Tibial nerve (tissue), 4 donors: ENCODE measurements at places on chromosomes 12 and 14. TPM values are rescaled to one million over a fixed set of nuclear protein-coding genes. Genes with fewer than 3 reads are reported as not detected.
A peak's percentile ranks its signal among the peaks of the same experiment; 100 is the strongest.

PLEKHD1 gene
- not detected for total RNA-seq

FBXO33 gene
- 18.4 TPM for total RNA-seq

FBXL14 gene
- total RNA-seq = 14.7 TPM

- peak overlapping the region; percentile 75 for H3K4me3 ChIP-seq
- H3K27me3 ChIP-seq = no peaks in the 10 kb centered on the region
- no peaks in the 10 kb centered on the region for H3K36me3 ChIP-seq
- DNase-seq = peak; percentile 67
- H3K4me1 ChIP-seq = peaks cover 30% of the 10 kb centered on the region
Measured at GRCh38 chr14:55129428-55130195, 560 bp downstream of the LGALS3 start.

- no peaks in the 10 kb centered on the region for H3K36me3 ChIP-seq
- DNase-seq = no peak
- H3K27ac ChIP-seq = no peak overlapping the region
- H3K4me1 ChIP-seq = no peaks in the 10 kb centered on the region
- H3K27me3 ChIP-seq = no peaks in the 10 kb centered on the region
Measured at GRCh38 chr14:28666961-28667360, 99.6 kb upstream of the FOXG1 start.

DNA sequence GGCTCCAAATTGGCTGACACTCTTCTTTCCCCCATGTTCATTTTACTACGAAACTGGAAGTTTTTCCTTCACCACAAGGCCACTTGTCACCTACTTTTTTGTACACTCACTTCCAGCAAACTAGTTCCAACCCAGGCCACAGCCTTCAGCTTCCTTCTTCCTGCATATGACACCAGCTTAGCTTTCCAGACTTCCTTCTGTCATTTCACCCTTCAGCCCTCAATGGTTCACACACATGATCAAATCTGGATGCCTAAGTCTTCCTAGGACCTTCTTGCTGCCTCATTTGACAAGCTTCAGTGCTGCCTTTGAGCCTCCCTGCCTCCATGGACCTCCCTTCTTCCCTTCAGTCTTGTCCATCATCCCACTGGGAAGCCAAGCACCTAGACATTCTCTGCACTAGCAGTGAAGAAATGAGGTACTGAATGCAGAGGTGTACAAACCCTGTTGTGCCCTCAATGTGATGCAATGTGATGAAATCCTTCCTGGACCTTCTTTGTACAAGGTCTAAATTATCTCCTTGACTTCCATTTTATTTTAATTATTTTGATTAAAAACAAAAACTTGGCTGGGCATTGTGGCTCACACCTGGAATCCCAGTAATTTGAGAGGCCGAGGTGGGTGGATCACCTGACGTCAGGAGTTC is 4.3 kb upstream of the REC8 start:
- H3K27ac ChIP-seq = no peak overlapping the region
- H3K27me3 ChIP-seq = no peaks in the 10 kb centered on the region
- no peaks in the 10 kb centered on the region for H3K4me1 ChIP-seq
- no peak for DNase-seq
- no peak overlapping the region for H3K4me3 ChIP-seq

DNA sequence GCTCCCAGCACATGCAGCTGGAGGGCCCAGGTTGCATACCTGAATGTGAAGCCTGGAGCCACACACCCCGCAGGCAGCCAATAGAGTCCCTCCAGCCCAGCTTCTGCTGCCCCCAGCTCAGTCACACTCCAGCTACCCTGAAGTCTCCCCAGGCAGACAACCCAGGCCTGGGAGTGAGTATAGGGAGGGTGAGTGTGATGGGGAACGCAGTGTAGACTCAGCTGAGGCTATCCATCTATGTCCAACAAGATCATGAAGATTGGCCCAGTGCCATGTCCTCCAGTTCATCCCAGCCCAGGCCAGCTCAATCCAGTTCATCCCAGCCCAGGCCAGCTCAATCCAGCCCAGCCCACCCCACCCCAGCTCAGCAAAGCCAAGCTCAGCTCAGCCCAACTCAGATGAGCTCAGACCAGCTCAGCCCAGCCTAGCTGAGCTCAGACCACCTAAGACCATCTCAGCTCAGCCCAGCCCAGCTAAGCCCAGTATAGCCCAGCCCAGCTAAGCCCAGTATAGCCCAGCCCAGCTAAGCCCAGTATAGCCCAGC is 330.4 kb downstream of the TMEM121 start:
- no peaks in the 10 kb centered on the region for H3K36me3 ChIP-seq
- H3K27ac ChIP-seq = no peak overlapping the region
- H3K4me3 ChIP-seq = no peak overlapping the region
- H3K27me3 ChIP-seq = no peaks in the 10 kb centered on the region
- no peaks in the 10 kb centered on the region for H3K4me1 ChIP-seq

DNA sequence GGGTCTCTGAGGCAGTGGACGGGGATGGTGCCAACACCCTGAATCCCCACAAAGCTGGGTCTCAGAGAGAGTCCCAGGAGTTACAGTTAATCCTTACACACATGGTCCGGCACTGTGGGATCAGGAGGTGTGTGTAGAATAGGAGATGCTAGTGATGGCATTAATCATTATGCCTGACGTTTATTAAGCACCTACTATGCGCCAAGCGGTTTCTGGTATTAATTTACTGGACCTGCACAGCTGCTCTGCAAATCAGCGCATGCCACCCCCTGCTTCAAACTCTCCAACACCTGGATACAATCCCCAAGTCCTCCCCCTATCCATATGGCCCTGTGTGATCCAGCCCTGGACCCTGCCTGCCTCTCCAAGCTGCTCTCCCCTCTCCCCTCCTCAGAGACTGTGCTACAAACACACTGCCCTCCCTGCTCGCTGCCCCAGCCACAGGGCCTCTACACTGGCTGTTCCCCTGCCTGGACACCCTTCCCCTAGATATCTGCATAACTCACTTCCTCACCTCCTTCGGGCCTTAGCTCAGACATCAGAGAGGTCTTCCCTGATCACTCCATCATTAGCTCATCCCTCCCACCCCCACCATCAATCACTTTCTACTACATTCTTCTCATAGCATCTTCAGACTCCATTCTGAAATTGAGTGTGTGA is 86.0 kb downstream of the RFLNA start:
- H3K36me3 ChIP-seq = no peaks in the 10 kb centered on the region
- H3K27me3 ChIP-seq = no peaks in the 10 kb centered on the region
- H3K4me3 ChIP-seq = no peak overlapping the region

- no peaks in the 10 kb centered on the region for H3K36me3 ChIP-seq
- H3K4me3 ChIP-seq = no peak overlapping the region
- no peak for DNase-seq
- no peak overlapping the region for H3K27ac ChIP-seq
Measured at GRCh38 chr14:92551044-92551841, 37.7 kb downstream of the RIN3 start.
